ENCODE measurements at places on chromosomes 1 and 21. TPM values are rescaled to one million over a fixed set of nuclear protein-coding genes. Genes with fewer than 3 reads are reported as not detected.

COL11A1 gene
- 2.0 TPM for total RNA-seq

CLEC20A gene
- total RNA-seq: not detected

HJV gene
- not detected for total RNA-seq

CLDN17 gene
- total RNA-seq: not detected

DNAJC11 gene
- 38.6 TPM for total RNA-seq

AMY2A gene
- total RNA-seq: not detected

MIS18A gene
- total RNA-seq: 15.2 TPM

ELAPOR1 gene
- total RNA-seq: 0.57 TPM

DMRTA2 gene
- total RNA-seq: 0.23 TPM

RGS18 gene
- not detected for total RNA-seq

SYNJ1 gene
- 3.1 TPM for total RNA-seq

C1orf185 gene
- not detected for total RNA-seq

FHAD1 gene
- total RNA-seq: 0.44 TPM

PADI2 gene
- total RNA-seq: 1.5 TPM

ATP6V1G3 gene
- total RNA-seq: not detected

SLC44A3 gene
- total RNA-seq: 2.1 TPM

AMY1C gene
- not detected for total RNA-seq

C4BPA gene
- 0.60 TPM for total RNA-seq

All from A549 treated with CORT108297 at 1 μM for 4 hours (cell line).